Fibroblast of skin of right quadriceps (primary cell): ENCODE measurements at places on chromosomes 2 and 18.

DNA sequence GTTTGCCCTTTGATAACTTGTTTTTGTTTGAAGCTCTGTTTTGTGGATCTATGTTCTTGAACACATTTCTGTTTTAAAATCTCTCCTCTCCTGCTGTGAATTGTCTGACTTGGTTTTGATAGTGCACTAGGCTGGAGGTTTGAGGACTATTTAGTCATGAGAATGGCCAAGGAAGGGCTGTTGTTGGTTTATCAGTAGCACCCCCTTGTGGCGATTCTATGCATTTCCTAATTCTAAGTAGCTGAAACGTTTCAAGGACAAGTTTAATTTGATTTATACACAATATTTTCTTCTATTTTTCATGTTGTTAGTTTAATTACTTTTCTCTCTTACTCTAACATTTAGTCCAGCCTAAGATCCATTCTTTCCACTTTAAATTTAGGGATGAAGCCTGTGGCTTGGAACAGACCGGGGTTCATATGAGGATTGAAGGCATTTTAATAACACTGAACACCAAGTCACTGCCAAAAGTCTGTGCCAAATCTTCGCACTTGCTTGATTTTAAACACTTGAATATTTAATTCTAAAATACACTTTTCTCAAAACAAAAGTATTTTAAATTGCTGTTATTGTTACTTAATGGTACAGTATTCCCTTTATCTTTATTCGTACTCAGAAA is 166.0 kb downstream of the SOCS6 start:
- peak; percentile 62 for DNase-seq

DNA sequence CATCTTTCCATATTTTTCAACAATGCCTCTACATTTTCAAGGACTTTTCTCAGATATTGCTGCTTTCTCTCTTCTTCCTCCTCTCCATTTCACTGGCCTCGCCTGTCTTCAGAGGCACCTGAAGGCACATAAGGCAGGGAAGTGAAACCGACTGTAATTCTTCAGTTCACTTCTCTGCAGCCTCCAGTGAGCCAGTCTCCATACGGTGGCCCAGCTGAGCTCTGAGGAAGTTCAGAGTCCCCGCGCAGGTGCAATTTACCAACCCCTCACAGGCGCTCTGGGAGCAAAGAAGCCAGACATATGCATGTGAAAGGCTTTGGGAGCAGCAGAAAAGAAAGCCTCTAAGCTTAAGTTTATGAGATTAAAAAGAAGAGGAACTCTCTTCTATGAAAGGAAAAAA is 12.4 kb downstream of the KLHL14 start:
- DNase-seq: no peak

- no peak for DNase-seq
Observed at GRCh38 chr2:35293261-35293660, 1062.3 kb upstream of the CRIM1 start.

- DNase-seq: no peak
Observed at GRCh38 chr2:15826273-15826717, 114.1 kb upstream of the MYCN start.

GRCh38 chr2:667332-667999 is 9.7 kb downstream of the TMEM18 start:
- peak; percentile 57 for DNase-seq

DNA sequence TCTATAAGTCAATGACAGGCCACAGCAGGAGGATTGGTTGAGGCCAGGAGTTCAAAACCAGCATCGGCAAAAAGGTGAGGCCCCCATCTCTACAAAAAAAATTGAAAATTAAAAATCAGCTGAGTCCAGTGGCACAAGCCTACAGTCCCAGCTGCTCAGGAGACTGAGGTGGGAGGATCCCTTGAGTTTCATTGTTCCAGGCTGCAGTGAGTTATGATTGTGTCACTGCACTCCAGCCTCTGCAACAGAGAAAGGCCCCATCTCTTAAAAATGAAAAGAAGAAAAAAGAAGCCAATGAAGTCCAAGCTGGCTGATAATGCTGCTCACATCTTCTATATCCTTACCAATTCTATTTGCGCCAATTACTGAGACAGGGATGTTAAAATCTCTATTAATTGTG is 39.1 kb downstream of the MRPS5 start:
- no peak for DNase-seq

GRCh38 chr2:163175294-163175693 is 336.7 kb upstream of the KCNH7 start:
- DNase-seq: no peak

DNA sequence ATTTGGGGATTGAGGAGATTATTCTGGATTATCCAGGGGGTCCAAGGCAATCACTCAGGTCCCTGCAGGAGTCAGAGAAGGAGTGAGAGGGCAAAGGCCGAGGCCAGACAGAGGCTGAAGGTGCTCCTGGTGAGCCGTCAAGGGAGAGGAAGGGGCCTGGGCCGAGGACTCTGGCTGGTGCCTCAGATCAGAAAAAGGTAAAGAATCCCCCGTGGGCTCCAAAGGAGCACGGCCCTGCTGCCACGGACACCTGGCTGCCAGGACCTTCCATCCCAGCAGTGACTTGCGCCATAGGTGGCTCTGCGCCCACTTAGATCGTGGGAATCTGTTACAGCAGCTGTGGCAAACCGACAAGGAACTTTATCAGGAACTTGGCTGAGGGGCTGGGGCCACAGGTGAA is 374.8 kb upstream of the MYT1L start:
- no peak for DNase-seq

- no peak for DNase-seq
Observed at GRCh38 chr2:238286987-238287736, 1.2 kb downstream of the PER2 start.

DNA sequence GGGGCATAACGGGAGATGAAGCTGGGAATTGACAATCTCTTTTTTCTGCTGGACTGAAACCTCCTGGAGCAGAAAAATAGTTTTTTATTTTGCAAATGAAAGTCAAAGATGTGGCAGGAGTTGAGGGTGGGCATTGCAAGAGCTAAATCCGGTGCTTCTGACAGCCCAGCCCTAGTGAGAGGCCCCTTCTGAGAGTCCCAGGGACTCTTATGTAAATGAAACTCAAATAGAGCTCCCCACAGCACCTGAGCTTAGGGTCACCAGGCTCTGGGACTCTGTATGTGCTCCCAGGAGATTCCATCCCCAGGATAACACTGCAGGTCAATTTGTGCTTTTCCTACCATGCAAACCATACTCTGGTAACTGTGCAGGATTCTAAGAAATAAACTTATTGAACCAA is 192.8 kb downstream of the ANKRD30B start:
- no peak for DNase-seq

- no peak for DNase-seq
Observed at GRCh38 chr2:131042148-131042775, 51.0 kb downstream of the FAM168B start.

DNA sequence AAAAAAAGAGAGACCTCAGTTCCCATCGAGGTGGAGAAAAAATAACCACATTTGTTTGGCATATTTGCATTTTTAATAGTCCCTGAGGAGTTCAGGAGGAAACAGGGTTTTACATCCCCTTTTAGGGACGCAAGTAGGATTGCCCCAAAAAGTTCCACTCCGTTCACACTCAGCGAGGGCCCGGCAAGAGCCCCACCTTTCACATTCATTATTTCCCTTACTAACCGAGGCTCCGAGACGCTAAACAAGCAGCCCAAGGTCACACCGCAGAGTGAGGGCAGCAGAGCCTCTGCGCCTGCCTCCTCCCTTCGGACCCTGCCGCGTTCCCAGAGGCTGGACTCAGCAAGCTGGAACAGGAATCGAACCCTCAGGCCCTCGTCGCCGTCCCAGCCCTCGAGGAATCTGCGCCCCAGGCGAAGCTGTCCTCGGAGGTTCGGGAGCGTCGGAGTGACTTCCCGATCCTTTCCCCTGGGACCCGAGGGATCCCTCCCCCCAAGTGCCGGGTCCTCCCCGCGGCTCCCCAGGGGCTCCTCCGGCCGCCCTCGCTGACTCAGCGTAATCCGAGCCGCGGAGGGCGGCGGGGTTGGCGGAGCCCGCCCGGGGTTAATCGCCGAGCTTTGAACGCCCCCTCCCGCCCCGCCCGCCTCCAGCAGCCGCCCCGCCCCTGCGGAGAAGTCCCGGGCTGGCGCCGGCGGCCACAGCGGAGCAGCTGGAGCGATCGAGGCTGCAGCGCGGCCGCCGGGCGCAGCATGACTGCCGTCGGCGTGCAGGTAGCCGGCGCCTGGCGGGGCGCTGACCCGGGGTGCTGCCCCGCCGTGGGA is at the start of gene TMEM37:
Gene TMEM37 (plus strand): TSS at position 700 of the 821 bp plus-strand sequence. CDS start 50 bp downstream, at position 750.
- peak; percentile 69 for DNase-seq

DNA sequence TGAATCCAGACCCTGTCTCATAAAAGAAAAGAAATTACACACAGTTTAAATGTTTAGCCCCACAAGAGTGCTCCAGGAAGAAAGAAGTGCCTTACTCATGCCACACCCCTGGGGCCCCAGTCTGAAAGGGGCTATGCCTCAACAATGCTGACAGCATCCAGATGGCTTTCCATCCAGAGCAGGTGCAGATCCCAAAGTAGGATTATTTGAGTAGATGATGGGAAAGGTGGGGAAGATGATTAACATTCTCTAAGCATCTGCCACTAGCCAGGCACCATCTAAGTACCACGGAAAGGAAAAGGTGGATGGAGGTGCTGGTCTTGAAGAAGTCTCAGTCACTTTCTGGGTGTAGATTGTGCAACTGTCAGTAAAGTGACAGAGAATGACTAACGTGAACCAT is 16.3 kb downstream of the DPYSL5 start:
- DNase-seq: no peak

DNA sequence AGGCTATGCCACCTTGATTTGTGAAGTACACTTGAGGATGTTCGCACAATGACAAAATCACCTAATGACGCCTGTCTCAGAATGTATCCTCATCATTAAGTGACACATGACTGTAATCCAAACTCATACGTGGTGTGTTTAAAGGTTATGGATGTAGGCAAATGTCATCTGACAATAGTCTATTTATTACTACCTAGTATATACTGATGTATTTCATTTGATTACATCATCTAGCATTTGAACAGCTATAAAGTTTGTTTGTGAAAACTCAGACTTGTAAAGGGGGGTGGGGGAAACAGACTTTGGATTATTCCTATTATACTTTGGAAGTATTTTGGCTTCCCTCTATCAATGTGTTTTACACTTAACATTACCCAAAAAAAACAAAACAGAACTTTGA is 129.9 kb downstream of the TANC1 start:
- DNase-seq: peak; percentile 31

- DNase-seq: peak; percentile 1
Observed at GRCh38 chr2:186670831-186671230, 23.0 kb upstream of the FAM171B start.

DNA sequence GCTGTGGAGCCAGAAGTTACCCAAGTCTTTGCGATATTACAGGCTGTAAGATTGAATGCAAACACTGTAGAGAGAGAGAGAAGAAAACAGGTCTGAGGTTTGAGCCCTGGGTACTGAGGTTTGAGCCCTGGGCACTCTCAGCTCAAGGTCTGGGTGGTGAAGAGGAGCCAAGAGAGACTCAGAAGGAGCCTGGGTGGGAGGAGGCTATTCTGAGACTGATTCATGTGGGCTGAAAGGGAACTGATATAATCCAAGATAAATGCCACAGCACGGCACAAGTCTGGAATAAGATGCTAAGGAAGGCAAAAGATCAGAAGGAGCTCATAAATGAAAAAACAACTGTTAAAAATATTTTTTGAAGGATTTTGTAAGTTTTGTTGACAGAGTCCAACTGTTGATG is 407.6 kb upstream of the HS6ST1 start:
- no peak for DNase-seq

DNA sequence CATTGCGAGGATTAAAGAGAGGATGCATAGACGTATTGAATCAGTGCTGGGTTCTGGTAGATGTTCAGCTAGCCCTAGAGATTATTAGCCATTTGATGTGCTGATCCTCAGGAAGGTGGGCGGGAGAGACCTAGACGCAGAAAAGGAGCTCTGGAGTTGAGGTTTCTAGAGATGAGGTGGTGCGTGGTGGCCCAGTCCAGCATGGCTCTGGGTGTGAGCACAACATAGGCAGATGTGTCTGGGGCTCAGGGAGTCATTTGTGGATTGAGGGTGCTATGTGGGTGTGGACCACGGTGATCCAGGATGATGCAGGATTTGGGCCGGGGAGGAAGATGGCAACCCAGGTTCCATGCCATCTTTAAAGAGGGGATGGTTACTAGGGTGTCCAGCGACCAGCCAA is 102.1 kb downstream of the NEDD4L start:
- no peak for DNase-seq

DNA sequence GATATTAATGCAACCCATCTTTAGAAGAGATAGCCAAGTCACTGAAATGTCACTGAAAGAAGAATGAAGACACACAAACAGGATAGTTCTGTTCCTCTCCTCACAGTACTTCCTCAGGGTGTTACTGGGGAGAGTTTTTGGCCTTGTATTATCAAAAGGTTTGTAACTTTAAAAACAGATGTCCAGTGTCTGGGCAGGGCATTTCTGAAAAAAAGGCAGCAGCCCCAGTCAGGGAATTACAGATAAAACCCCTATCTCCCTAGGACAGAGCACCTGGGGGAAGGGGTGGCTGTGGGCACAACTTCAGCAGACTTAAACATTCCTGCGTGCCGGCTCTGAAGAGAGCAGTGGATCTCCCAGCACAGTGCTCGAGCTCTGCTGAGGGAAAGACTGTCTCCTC is 30.8 kb downstream of the LANCL1 start:
- no peak for DNase-seq
